ENCODE measurements at places on chromosomes 7 and 10. TPM values are rescaled to one million over a fixed set of nuclear protein-coding genes. Genes with fewer than 3 reads are reported as not detected.

Gene ERVW-1
- total RNA-seq: not detected

Gene C10orf105
- total RNA-seq: not detected

Gene ATXN7L1
- total RNA-seq: 4.4 TPM

Gene ATP5F1C
- total RNA-seq: 300 TPM

Gene IDI2
- total RNA-seq: not detected

Gene SRGN
- 1,601 TPM for total RNA-seq

Gene GIMAP7
- 20.4 TPM for total RNA-seq

Gene TUBAL3
- total RNA-seq: 0.07 TPM
